ENCODE measurements at places on chromosomes 4 and X.

DNA sequence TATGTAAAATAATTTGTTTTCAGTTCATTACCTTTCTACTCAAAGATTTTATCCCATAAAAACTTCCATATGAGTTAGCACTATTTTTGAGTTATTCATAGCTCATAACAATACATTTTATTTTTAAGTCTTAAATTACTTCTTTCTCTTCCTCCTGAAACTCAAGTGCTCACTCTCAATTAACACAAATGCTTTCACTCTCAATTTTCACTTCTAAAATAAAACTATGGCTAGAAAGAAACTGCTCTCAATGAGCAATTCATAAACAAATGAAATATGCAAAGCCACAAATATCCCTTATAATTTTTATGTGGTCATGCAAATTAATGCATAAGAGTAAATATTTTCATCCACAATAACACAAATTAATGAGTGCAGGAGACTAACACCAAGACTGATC lies 38.8 kb downstream of the MAML3 start:
- no peak for DNase-seq

- no peak for DNase-seq
Observed at GRCh38 chr4:77026322-77026704, 49.5 kb downstream of the CCNI start.

DNA sequence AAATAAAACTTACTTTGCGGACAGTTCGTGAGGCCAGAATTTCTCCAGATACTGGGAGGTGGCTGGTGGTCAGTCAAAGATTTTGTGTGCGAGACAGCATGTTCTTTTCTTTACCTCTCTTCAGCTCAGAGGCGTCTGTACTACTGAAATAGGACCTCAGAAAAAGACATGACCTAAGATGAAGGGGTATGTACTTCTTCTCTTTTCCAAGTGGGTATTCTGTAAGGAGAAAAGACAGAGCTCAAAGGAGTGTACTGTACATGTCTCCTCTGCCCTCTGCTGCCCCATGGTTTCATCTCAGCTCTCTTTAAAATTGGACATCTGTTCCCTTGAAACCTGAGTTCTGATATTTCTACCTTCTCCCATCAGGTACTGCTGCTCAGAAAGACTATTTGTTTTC lies 38.1 kb downstream of the SEPTIN11 start:
- no peak for DNase-seq

GRCh38 chr4:127875791-127876190 lies 4.9 kb upstream of the PLK4 start:
- no peak for DNase-seq

GRCh38 chrX:49842621-49843020 lies 13.5 kb downstream of the PAGE4 start:
- DNase-seq = no peak

DNA sequence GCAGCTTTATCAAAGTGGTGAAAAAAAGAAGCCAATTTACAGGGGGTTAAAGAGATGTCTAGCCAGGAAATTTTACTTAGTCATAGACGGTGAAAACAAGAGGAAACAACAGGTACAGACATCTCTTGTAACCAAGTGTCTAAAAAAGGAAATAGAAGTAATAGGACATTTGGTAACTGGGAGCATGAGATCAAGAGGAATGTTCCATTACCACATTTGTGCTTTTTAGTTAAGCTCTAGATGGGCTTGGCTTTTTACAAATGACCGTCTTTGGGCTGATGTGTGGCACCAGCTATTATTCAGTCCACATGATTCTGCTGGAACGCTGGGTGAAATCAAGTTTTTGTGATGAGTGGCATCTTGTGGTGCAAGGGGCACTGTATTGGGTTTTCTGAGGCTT lies 179.5 kb downstream of the SMIM20 start:
- DNase-seq = no peak

DNA sequence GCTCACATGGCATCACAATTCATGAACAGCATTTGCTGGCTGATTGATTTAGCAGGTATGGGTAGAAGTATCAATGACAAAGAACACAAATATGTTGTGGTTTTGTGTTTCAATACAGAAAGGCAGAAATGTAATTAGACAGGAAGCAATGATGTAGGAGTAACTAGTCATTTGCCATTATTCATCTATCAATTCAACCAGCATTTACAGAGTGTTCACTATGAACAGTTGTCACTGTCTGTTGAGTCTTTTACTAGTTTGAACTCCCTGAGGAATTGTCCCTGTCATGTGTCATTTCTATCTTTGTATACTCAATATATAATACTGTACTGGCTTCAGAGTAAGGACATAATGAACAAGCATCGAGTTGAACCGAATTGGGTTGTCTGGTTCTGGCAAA lies 51.5 kb upstream of the ARHGAP24 start:
- DNase-seq = no peak

- DNase-seq = no peak
Observed at GRCh38 chr4:131430302-131430701, 1718.8 kb upstream of the PCDH10 start.

DNA sequence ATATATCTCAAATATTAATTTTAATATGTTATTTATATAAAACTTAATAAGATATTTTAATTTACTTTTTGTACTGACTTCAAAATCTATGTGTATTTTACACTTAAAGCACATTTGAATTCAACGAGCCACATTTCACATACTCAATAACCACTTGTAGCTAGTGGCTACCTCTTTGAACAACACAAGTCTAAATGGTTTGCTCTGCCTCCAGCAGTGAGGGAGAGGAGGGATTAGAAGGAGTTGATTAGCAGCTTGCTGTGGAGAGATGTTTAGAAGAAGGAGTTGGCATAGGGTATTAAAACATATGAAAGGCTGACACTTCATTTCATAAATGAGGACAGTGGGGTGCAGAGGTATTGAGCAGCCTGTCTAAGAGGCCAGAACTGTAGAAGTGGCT lies 124.0 kb downstream of the ARHGAP24 start:
- no peak for DNase-seq
